ENCODE measurements at places on chromosomes 7 and 10.

- DNase-seq: no peak
Measured at GRCh38 chr7:98134420-98135228, 28.0 kb downstream of the LMTK2 start.

DNA sequence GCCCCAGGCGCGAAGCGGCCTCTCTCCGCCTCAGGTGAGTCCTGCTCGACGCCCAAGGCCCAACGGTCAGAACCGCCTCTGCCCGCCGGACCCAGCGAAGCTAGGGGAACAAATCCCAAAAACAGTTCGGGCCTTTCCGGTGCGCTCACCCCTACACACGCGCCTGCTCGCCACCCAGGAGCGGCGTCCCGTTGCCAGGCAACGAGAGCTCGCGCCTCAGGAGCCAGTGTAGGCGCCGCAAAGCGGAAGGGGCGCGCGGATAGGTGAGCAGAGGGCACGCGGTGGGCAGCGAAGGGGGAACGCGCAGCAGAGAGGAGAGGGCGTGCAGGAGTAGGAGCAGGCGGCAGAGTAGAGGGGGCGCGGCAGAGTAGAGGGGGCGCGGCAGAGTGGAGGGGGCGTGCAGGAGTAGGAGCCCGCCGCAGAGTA lies at the start of the genes DYDC1 and DYDC2:
Gene DYDC1 (minus strand): TSS at position 193 of the 426 bp plus-strand sequence. CDS start 4,154 bp downstream, outside the sequence.
Gene DYDC2 (plus strand): TSS at position 219 of the 426 bp plus-strand sequence. CDS start 5,663 bp downstream, outside the sequence.
- DNase-seq: peak; percentile 80

- no peak for DNase-seq
Measured at GRCh38 chr7:137836541-137836940, 10.2 kb downstream of the DGKI start.

GRCh38 chr7:69448071-69448470 lies 150.2 kb upstream of the AUTS2 start:
- DNase-seq: no peak

DNA sequence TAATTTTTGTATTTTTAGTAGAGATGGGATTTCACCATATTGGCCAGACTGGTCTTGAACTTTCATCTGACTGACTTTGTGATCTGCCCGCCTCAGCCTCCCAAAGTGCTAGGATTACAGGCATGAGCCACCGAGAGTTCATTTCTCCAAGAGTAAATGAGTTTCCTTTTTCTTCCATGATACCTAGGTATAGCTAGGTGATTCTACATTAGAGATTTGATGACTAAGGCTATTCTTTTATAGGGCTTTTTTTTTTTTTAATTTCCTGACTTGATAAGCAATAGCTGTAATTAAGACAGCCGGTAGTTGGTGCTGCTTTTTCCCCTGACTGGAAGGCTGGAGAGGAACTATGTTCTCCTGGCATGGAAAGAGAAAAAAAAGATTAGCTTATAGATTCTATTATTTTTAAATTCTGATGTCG lies 3.3 kb downstream of the PTPN12 start:
- DNase-seq: no peak

DNA sequence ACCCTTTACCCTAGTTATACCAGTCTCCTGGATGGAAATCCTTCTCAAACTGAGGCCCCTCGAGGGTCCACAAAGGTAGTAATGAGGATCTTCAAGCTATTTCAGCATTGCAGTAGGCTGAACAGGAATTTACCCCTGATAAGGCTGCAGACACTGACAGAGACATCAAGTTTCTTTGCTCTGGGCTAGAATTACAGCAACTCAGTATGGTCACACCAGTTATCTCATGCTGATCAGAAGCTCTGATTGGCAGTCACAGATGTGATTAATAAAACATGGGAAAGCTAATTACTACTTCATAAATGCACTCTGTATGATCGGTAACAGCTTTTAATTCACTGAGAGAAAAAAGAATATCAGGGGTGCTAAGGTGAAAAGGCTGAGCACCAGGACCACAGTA lies 30.6 kb downstream of the FAM204A start:
- no peak for DNase-seq

GRCh38 chr7:25822823-25823222 lies 329.2 kb upstream of the NFE2L3 start:
- no peak for DNase-seq

DNA sequence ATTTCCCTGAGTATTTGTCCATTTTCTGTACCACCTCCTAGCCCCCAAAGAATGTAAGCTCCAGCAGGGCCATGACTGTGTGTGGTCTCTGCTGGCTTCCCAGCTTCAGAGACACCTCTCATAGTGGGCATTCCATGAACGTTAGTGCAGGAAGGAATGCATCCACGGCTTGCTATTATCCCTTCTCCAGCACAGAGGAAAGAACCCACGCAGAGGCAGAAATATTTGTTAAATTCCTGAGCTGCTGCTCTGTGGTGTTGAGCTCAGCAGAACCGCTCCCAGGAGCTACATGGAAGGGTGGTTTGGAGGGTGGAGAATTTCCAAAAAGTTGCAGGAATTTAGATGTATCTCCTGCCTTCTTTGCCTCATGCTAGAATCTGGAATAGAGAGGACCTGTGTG lies 275.2 kb downstream of the POU6F2 start:
- DNase-seq: no peak

DNA sequence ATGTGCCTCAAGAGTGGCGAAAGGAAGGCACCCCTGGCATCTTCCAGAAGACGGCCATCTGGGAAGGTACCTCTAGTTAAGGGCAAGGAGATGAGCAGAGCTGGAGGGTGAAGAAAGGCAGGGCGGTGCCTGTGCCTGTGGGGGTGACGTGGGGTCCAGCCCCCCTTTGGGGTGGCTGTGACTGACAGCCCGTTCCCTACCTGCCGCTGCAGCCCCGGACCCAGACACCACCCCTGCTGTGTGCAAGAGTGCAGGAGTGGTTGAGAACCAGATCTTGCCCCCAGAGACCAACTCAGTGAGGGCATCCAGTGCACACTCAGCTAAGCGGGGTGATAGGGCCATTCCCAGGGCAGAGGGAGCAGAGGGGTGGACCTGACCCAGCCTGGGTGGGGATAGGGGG lies 4.3 kb upstream of the MUC17 start:
- DNase-seq: no peak

DNA sequence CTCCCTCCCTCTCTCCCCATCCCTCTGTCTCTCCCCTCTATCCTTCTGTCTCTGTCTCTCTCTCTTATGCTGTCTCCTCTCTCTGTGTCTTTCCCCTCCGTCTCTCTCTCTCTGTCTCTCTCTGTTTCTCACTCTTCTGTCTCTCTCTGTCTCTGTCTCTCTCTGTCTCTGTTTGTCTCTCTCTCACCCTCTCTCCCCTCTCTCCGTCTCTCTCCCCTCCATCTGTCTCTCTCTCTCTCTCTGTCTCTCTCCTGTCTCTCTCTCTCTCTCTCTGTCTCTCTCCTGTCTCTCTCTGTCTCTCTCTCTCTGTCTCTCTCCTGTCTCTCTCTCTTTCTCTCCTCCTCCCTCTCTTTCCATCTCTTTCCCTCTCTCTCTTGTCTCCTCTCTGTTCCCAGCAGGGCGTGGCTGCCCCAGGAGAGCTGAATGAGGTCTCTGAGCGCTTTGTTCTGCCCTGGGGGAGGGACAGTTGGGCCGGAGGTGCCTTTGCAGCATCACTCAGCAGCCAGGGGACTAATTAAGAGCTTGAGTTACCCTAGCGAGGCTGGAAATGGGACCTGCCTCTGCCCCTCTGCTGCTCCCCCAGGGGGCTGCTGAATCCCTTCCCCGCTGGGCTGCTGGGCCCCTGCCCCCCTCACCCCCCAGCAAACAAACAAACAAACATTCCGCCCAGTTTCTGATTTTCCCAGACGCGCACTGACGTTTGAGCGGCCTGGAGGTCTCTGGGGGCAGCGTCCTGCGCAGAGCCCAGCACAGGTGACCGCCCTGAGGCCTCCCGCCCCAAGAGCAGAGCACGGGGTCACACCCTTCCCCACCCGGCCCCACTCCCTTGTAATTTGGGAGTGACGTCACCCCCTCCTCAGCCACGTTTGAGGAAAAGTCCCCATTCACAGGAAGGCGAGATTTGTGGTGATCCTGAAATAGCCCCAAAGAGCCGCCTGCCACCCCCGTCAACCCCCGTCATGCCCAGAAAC lies 68.1 kb downstream of the PDGFA start:
- no peak for DNase-seq

- DNase-seq: no peak
Measured at GRCh38 chr7:10121631-10122030, 852.0 kb upstream of the PHF14 start.

- DNase-seq: no peak
Measured at GRCh38 chr10:3935933-3936359, 150.9 kb upstream of the KLF6 start.

DNA sequence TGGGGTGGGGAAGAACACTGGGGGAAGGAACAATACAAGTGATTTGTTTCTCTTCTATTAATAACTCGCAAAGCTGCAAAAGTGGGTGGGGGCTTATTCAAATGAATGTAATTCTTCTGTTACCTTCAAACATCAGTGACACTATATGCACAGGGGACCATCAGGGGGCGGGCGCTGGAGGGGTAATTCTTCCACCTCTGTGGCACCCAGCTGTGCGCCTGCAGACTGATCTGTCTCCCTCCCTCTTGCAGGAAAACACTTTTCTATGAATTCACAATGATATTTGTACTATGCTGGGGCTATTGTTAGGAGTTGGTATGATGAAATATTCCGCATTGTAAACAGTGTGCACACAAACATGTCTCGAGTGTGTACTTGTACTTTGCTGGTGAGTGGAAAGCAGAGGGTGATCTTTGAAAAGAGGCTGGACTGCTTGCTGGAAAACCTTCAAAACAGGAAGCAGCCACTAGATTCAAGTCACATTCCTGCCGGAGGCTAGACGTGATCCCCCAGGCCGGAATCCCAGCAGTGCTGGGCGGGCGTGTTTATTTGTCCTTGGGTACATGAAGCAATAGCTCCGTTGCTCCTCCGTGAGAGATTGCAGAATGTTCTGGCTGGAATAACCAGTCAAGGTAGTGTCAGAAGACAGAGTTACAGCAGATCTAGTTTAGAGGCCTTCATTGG lies 15.8 kb upstream of the BNIP3 start:
- no peak for DNase-seq

DNA sequence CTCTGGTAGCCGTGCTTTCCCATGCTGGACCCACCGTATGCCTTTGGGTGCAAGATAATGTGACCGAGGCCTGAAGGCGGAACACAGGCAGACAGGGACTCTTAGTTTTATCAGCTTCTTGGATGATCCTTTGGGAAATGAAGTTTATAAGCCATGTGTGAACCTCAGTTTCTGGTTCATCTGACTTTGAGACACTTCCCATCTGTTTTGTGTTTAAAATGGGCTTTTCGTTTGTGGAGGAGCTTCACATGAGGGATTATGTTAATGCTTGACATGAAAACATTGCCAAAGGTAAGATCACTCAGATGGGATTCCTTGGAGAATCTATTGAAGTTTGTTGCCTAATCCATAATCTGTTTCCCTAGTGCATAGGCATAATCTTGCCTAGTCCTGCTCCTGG lies 249.8 kb upstream of the LYZL1 start:
- no peak for DNase-seq

DNA sequence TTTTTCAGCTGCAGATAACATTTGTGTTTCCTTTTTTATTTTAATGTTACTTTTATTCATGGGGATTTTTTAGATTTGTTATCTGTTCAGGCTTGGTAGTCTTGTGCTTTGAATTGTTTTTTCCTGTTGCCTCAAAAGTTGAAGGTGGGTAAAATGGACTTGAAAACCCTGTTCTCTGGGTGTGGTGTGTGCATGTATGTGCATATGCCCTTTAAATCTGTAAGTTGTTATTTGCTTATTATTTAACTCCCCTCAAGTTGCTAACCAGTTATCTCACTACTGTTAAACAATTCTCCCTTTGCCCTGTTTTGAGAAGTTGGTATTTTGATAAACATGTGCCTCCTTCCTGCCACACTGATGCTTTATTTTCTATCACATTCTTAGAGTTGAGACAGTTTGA lies 30.6 kb downstream of the TSPAN14 start:
- DNase-seq: no peak

GRCh38 chr10:77630507-77630848 lies 7.1 kb downstream of the KCNMA1 start:
- DNase-seq: no peak

- no peak for DNase-seq
Measured at GRCh38 chr10:112184052-112184371, 447 bp upstream of the GPAM start.

GRCh38 chr7:80165177-80165576 lies 30.5 kb downstream of the GNAI1 start:
- no peak for DNase-seq

DNA sequence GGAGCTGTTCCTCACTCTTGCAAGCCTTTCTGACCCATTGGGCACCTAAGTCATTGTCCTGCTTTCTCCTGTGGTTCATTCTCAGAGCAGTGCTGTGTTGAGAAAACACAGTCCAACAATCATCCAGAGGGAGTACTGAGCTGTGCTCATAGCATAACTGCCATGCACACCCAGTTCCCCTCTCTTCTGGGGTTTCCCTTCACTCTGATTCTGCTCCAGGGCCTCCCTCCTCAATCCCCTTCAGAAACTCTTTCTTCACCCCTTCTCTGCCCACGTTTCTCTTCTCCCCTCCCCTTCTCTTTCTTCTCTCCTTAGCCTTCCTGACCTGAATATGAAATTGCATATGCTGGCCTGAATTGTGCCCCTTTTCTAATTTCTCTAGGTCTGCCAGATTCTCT lies 155.8 kb downstream of the AOAH start:
- no peak for DNase-seq

- DNase-seq: no peak
Measured at GRCh38 chr7:36278620-36279172, 111.0 kb upstream of the ANLN start.

DNA sequence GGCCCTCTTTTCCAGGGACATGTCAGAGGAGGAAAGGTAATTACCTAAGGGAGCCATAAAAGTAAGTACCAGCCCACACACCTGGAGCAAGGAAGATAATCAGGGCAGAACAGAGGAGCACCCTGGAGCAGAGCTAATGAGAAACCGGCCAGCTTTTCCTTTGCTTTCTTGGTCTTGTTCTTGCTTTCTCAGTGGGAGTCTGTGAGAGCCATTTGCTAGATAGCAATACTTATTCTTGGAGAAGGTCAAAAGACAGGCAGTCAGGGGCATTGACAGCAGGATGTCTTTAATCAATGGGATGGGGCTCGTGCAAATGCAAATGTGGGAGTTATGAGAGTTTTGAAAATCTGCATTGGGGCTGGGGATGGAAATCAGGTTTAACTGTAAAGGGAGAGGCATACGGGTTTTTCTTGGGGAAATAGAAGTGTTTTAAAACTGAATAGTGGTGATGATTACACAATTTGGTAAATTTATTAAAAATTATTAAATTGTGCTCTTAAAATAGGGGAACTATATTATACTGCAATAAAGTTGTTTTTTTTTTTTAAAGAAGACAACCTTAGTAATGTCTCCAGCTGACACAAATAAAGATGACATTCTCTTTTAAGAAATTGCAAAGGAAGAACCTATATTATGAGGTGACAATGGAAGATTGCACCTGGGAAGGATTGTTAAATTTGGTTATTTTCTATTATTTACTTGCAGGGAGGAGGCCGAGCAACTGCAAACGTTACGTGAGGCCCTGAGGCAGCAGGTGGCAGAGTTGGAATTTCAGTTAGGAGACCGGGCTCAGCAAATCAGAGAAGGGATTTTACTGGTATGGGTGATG lies 35.6 kb upstream of the PPP1R17 start:
- no peak for DNase-seq

DNA sequence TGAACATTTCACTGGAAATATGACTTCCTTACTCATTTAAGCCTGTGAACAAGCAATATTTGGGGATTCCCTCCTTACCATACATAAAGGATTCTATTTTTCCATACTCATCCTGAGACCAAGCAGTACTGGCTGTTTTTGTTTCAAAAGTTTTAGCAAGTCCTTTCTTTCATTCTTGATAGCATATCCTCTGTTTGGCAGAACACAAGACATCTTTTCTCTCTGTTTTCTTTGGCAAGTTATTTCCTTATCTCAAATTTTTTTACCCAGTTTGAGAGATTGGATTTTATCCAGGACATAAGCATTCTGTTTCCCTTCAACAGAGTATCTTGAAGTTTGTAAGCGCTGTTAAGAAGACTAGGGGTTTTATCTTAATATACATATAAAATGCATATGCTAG lies 3.0 kb upstream of the WASL start:
- no peak for DNase-seq
